Activated effector memory CD4-positive, alpha-beta T cell treated with anti-CD3 and anti-CD28 coated beads, Interleukin-2, amount 50 U/mL, for 16 hours (primary cell): ENCODE measurements at places on chromosomes 6 and 20.

GRCh38 chr6:120355822-120356221 lies 978.5 kb downstream of the TBC1D32 start:
- no peak for DNase-seq

GRCh38 chr20:23325107-23325506 lies 25.5 kb upstream of the NXT1 start:
- DNase-seq = no peak

DNA sequence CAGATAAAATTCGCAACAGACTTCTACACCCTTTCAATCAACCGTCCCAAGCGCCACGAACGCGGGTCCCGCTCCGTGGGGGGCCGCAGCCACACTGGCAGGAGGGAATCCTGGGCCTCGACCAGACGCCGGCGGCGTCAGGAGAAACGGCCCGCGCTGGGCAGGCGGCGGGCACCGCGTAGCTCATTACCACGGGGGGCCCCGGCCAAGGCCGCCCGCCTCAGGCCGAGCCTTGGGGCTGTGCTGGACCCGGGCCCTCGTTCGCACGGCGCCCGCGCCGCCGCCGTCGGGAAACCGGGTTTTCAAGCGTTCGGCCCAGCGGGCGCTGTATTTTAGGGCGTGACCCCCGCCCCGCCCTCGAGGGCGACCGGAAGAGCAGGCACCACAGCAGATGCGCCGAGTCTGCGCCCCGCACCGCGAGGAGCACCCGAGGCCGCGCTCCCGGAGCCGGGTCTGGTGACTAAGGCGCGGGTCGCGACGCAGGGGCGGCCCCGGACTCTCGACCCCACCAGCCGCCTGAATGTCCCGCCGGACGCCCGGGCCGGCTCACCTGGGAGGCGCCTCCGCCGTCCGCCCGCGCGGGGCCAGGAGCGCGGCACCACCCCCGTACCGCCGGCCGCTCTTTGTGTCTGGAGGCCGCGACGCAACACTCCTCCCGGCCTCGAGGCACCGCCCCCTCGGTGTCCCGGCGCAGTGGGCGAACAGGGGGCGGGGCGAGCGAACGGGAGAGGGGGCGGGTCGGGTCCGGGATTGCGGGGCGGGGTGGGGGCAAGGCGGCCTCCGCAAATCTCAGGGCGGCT lies at the start of gene NINL:
TSS of gene NINL (minus strand) at position 627 of the 800 bp plus-strand sequence. CDS start 58,944 bp downstream, outside the sequence.
- DNase-seq = peak; percentile 74

DNA sequence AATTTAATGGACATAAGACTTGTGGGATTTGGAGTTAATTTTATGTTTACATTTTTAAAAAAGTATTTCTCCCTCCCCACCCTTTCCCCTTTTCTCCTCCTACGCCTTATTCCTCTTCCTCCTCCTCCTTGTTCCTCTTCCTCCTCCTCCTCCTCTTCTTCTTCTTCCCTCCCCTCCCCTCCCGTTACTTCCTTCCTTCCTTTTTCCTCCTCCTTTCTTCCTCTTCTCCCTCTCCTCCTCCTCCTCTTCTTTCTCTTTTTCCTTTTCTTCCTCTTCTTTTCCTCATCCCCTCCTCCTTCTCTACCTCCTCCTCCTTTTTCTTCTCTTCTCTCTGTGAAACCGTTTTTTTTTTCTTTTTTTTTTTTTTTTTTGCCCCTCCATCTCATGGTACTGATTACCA lies 139.6 kb downstream of the EYA4 start:
- DNase-seq = no peak

- DNase-seq = no peak
Measured at GRCh38 chr20:49786668-49787370, 25.8 kb upstream of the SLC9A8 start.

DNA sequence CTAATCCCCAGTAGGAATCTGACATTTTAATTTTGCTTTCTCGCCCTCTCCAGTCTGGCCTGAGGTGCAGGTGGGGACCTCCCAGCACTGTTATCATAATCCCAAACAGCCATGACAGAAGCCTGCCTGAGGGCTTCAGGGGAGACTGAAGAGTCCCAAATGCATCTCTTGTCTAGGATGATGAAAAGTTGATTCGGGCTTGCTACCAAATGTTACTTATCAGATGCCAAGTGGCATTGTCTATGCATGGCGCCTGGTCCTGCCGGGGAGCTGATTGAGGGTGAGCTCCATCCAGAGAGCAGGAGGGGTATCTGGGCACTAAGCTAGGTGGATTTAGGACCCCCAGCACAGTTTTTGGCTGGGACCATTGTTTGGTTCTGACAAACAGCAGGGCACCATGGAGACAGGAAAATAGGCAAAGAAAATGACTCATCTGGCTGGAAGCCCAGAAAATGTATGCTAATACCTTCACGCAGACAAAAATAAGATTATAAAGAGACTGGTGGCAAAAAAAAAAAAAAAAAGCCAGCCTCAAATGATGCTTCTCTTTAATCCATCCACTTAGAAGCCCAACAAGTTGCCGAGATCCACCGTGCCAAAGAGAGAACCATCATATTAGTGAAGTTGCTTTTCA lies 513.7 kb upstream of the SULF2 start:
- DNase-seq = no peak

- peak; percentile 61 for DNase-seq
Measured at GRCh38 chr20:44065401-44066340, 121.3 kb downstream of the JPH2 start.

DNA sequence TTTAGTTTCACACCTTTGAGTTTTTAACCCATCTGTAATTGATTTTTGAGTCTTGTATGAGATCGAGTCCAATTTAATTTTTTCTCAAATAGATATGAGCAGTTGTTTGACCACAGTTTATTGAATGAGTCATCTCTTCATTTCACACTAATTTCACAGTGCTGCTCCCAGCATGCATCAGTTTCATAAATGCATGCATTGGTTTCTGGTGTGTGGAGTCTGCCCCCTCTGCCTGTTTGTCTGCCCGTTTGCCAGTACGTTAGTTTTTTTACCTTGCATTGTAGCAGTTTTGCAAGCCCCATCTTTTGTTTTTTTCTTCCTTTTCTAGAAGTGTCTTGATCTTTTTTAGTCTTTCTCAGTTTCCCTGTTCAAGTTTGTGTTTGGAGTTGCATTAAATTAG lies 11.9 kb downstream of the SLX4IP start:
- DNase-seq = peak; percentile 77

- no peak for DNase-seq
Measured at GRCh38 chr6:30002871-30003270, 58.2 kb upstream of the POLR1H start.

DNA sequence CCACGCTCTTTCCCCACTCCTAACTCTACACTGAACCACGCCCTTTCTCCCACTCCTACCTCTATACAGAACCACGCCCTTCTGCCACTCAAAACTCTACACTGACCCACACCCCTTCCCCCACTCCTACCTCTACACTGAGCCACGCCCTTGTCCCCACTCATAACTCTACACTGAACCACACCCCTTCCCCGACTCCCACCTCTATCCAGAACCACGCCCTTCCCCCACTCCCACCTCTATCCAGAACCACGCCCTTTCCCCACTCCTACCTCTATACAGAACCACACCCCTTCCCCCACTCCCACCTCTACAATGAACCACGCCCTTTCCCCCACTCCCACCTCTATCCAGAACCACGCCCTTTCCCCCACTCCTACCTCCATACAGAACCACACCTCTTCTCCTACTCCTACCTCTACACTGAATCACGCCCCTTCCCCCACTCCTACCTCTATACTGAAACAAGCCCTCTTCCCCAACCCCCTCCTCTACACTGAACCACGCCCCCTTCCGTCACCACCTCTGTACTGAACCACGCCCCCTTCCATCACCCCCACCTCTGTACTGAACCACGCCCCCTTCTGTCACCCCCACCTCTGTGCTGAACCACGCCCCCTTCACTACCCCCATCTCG lies 10.1 kb downstream of the PXMP4 start:
- DNase-seq = no peak

GRCh38 chr20:11112832-11113231 lies 439.0 kb upstream of the JAG1 start:
- no peak for DNase-seq

- no peak for DNase-seq
Measured at GRCh38 chr6:77624515-77624914, 28.3 kb upstream of the MEI4 start.

DNA sequence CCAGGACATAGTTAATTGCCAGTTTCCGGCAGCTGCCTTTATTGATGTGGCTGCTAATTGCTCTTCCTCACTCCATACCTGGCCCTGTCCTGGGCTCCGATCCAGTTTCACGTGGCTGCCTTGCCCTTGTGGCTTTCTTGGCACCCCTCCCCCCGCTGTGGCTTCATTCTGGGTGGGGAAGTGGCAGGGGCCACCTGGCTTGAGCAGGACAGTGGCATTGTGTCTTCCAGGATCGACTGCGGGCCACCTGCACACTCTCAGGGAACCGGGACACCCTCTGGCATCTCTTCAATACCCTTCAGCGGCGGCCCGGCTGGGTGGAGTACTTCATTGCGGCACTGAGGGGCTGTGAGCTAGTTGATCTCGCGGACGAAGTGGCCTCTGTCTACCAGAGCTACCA lies 10.8 kb downstream of the MAVS start:
- no peak for DNase-seq

GRCh38 chr6:156953479-156954146 lies 176.4 kb downstream of the ARID1B start:
- no peak for DNase-seq

DNA sequence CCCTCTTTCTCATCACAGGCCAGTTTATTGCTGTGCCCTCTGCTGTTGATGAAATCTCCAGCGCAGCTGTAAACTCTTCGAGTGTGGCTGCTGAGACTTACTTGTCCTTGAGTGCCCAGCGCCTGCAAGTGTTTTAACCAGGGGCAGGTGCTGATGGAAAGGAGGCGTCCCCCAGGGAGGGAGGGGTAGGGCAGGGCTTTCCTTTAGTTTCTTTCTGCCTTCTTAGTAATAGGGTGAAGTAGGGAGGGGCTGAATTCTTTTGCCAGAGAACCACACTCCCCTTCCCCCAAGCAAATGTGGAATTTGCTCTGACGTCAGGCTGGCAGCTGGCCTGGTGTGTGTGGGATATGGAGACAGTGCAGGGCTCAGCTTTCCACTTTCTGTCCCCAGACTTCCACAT lies 61.2 kb downstream of the IGF2R start:
- DNase-seq = no peak

GRCh38 chr20:17648791-17649730 lies 33.0 kb downstream of the RRBP1 start:
- peak; percentile 66 for DNase-seq

- peak; percentile 12 for DNase-seq
Measured at GRCh38 chr20:51715163-51715855, 52.9 kb downstream of the ATP9A start.

- no peak for DNase-seq
Measured at GRCh38 chr20:23497536-23497935, 6.6 kb downstream of the CST8 start.

- no peak for DNase-seq
Measured at GRCh38 chr6:4890627-4891026, 113.2 kb downstream of the RPP40 start.

GRCh38 chr20:43238833-43239232 lies 49.1 kb upstream of the PTPRT start:
- DNase-seq = no peak

DNA sequence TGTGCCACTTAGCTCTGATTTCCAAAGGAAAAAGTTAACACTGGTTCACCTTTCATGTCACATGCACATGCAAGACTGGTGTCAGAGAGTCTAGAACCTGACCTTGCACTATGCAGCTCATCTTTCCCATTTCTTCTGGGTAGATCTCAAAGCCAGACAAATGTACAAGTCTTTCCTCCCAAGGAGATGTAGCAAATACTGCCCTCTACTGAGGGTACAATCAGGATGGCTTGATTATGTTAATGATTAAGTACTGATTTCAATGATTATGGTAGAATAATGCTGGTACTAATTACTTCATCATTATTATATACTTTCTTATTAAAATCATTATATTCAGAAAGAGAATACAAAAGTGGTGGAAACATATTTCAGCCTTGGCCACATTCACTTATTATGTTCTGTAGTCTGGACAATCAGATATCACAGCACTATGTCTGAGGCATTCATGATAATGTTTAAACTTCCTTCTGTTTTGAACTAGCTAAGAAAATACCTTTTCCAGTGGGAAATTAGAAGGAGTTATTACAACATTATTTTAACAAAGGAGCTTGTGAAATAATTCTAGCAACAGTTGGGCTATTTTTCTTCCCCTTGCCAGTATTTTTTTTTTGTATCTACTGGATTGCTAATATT lies 68.5 kb upstream of the FOXO3 start:
- no peak for DNase-seq

GRCh38 chr20:51495921-51496545 lies 46.5 kb downstream of the NFATC2 start:
- no peak for DNase-seq

DNA sequence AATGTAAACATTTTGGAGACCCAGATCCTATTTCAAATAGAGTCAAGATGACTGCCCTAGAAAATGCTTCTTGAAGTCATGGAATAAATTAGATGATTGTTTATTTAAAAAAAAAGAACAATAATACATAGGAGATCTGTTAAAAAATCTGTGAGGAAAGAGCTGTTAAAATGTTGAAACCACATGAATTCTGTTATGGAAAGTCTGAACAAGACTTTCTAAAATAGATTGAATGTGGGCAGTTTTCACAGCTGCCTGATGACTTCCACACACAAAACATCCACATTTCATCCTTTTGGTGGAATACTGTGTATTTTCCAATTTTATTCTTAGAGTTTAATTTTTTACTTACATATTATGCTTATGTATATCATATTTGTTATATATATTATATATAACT lies 186.1 kb downstream of the LAMA2 start:
- no peak for DNase-seq

GRCh38 chr6:20868397-20869096 lies 334.3 kb downstream of the CDKAL1 start:
- no peak for DNase-seq

DNA sequence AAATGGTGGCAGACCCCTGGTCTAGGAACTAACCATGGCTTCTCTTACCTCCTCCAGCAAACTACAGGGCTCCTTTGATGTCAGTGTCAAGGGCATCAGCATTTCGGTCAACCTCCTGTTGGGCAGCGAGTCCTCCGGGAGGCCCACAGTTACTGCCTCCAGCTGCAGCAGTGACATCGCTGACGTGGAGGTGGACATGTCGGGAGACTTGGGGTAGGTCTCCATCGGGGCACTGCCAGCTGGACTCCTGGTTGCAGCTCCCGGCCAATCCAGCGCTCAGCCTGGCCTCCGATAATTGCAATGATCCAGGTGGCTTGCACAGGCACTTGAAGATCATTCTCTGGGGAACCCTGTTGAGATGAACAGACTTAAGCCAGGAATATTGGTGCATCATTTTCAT lies 7.9 kb downstream of the LBP start:
- no peak for DNase-seq

GRCh38 chr20:10674684-10675449 lies 1.1 kb upstream of the JAG1 start:
- peak; percentile 69 for DNase-seq
